ACHN (cell line): ENCODE measurements at places on chromosomes 12 and 14.

GRCh38 chr14:68571114-68571591 lies 221.7 kb downstream of the ZFP36L1 start:
- DNase-seq = no peak

DNA sequence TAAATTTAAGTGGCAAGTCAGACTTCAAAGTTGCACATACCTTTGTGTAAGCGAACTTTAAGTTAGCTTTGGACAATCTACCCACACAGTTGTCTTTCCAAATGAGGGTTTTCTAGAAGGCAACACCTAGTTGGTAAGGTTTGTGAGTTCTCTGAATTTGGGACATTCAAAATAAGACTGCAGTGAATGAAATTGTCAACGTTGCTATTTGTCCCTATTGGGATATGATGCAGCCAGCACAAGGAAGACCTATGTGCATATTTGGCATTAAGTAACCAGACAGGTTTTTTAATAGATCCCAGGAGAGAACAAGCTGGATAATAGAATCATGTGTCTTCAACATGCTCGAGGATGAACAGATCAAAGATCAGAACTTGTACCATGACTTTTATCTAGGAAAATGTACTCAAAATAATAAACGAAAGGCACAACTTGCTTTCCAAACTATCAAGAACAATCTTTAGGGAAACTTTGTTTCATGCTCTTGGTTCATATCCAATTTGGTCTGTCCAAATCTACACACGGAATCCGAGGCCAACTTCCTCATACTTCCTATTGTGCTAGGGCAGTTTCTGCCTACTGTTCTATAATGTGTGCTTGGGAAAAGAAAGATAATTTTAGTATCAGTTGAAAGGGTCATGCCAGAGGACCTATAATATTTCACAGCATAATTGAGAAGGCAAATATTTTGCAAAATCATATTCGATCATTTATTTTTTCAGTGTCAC lies 284.2 kb upstream of the SOX5 start:
- DNase-seq = no peak

DNA sequence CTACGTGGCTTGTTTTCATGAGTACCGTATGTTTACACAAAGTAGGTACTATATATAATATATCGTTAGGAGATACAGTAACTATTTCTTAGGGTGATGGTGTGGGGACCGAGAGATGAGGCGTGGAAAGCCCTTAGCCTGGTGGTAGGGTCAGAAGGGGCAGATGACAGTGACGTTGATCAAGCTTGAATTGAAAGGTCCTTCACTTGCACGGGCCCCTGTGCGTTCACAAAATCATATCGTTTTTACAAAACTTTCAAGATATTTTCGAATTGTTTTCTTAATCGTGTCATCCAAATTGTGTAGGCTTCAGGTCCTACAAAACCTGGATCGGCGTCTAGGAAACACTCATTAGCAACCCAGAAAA lies 881 bp upstream of the SOS2 start:
- no peak for DNase-seq

- no peak for DNase-seq
Measured at GRCh38 chr14:99889268-99889667, 96.1 kb downstream of the EML1 start.

GRCh38 chr12:111068290-111068689 lies 147.9 kb upstream of the MYL2 start:
- DNase-seq = no peak

DNA sequence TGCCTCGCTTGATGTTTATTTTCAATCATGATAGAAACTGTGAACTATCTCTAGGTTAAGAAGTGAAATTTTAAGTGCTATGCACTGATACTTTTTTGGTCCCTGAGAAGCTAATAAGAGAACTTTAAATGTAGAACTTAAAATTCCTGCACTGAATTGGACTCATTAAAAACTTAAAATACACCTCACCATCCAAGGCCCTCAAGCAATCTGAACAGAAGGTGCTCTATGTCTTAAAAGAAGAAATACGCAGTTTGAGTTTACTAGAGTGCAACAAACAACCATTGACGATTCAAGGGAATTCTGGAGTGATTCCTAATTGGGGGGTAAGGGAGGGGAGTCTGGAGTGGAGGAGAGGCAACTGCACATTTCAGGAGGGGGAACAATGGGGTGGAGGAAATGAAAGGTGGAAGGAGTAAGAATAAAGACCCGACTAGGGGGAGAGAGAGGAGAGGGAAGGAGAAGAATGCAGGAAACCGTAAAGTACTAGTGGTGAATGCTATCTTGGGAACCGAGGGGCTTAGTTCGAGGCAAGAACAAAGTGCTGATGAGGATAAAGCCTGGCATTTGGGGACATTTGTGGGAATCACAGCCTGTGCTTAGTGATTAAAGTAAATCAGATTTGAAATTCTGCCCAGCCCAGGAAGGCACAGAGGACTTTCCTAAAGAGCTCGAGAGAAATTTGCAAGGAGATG lies 389.7 kb downstream of the AACS start:
- no peak for DNase-seq

DNA sequence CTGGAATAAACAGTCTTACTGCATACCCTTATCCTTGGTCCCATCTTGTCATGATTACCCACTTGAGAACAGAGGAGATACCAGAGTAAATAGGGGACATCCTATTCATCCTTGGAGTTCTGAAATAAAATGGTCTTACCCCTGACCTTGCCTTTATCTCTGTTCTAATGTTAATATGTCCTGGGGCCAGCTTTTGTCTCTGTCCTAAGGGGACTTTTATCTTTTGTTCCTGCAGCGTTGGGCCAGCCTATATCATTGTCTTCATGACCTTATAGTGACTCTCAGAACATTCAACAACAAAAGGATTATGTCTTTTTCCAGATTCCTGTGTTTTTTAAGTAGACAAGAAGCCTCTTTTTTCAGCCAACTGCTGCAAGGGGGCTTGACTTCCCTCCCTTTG lies 1057.5 kb downstream of the LRFN5 start:
- no peak for DNase-seq

- no peak for DNase-seq
Measured at GRCh38 chr12:48826209-48826855, 8.0 kb downstream of the CACNB3 start.

GRCh38 chr12:122026706-122027333 lies 5.1 kb downstream of the BCL7A start:
- DNase-seq = no peak

DNA sequence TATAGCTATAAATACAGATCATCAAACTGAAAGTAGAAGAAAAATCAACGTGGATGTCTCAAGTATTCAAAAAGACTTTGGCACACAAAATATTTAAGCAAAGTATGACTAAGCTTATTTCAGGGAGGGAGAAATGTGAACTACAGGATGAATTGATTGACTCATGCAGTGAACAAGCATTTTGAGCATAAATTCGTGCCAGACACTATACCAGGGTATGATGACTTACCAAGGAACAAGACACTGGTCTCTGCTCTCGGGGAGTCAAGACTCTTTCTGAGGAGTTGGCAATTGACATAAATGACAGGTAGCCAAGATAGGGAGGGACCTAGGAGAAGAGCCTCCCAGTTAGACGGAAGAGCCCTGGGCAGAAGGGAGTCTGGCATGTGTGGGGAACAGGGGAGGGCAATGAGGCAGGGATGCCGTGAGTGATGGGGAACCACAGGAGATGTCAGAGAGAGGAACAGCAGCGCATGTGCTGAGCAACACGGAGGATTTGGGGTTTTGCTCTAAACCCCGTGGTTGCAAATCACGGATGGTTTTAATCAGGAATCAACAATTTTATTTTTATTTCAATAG lies 115.2 kb downstream of the TMEM132D start:
- no peak for DNase-seq

DNA sequence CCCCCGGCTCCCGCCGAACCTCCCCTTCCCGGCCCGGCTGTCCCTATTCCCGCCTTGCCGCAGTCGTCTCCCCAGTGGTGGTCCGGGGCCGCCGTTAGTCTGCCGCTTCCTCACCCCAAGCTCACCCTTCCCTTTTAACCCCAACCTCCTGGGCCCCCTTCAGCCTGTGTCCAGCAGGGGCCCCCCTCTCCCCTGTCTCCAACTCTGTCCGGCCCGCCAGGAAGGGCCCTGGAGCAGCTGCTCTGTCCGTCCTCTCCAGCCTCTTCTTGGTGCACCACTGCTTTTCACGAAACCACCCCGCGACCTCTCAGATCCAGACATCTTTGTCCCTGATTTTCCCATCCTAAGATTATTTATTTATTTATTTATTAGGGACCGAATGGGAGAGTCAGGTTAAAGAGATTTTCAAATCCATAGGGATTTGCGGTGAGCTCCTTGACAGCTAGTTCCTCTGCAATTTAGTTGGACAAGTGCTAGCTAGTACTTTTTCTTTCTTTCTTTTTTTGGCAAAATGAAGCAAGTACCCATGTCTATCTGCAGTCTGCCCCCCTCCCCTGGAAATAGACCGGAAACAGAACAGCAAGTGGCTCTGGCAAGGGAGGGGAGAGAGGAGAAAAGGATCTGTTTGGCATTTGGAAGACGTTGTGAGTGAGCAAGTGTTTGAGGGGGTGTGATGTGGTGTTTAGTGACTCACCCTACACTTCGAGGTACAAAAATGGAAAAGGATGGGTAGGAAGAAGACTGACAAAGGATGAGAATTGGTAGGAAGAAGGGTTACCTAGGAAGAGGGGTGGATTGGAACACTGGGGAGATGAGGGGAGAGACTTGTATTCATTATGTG lies 632 bp downstream of the UBR7 start:
- peak; percentile 59 for DNase-seq

DNA sequence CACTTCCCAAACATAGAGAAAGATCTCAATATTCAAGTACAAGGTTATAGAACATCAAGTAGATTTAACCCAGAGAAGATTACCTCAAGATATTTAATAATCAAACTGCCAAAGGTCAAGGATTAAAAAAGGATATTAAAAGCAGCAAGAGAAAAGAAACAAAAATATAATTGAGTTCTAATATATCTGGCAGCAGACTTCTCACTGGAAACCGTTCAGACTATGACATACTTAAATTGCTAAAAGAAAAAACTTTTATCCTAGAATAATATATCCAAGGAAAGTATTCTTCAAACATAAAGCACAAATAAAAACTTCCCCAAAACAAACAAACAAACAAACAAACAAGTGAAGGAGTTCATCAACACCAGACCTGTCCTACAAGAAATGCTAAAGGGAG lies 92.4 kb downstream of the FSCB start:
- no peak for DNase-seq

- peak; percentile 47 for DNase-seq
Measured at GRCh38 chr14:81990312-81990761, 456.7 kb upstream of the SEL1L start.

GRCh38 chr12:68393417-68393816 lies 61.3 kb upstream of the MDM1 start:
- no peak for DNase-seq

- no peak for DNase-seq
Measured at GRCh38 chr14:38618514-38618913, 362.6 kb upstream of the CLEC14A start.
